ENCODE measurements at places on chromosomes 16 and 17.

DNA sequence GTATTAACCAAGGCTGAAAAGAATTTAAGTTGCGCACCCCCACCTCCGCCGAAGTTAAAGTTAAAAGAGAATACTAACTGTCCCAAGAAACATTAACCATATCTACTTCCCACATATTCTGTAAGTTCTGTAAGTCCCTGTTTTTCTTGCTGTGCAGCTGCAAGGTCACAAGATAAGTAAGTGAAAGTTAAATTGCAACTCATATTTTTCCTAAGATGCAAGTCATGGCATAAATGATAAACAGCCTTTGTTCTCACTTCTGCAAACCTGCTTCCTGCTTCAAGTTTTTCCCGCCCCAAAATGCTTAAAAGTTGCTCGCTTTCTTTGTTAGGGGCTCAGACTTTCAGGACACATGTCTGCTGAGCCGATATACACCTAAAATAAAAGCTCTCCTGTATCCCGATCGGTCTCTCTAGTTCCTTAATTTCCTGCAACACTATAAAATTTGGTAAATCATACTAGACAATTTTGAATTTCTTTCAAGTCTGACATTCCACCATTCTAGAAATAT is 32.6 kb upstream of the ABCA9 start:
- DNase-seq = no peak

- DNase-seq = peak; percentile 52
Measured at GRCh38 chr16:10514369-10515055, 65.9 kb downstream of the EMP2 start.

- no peak for DNase-seq
Measured at GRCh38 chr17:34009912-34010311, 245.2 kb upstream of the CCL2 start.

GRCh38 chr16:78122774-78123315 is 23.4 kb downstream of the WWOX start:
- DNase-seq = no peak

- no peak for DNase-seq
Measured at GRCh38 chr17:59565959-59566324, 532 bp downstream of the DHX40 start.

- peak; percentile 60 for DNase-seq
Measured at GRCh38 chr16:81932668-81933067, 78.6 kb downstream of the SDR42E1 start.

- no peak for DNase-seq
Measured at GRCh38 chr17:9024497-9024896, 3.2 kb downstream of the NTN1 start.

- no peak for DNase-seq
Measured at GRCh38 chr17:81693509-81694210, 9.5 kb upstream of the MRPL12 start.

DNA sequence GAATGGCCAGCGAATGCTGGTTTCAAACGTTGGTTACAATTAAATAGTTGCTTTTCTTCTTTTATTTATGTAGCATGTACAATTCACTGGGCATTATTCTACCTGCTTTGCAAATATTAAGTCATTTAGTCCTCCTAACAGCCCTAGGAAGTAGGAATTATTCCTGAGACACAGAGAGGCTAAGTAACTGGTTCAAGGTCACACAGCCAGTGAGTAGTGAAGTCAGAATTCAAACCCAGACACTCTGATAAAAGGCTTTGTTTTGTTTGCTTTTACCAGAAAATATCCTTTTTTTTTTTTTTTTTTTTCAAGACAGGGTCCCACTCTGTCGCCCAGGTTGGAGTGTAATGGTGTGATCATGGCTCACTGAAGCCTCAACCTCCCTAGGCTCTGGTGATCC is 2.2 kb downstream of the CRHR1 start:
- no peak for DNase-seq

DNA sequence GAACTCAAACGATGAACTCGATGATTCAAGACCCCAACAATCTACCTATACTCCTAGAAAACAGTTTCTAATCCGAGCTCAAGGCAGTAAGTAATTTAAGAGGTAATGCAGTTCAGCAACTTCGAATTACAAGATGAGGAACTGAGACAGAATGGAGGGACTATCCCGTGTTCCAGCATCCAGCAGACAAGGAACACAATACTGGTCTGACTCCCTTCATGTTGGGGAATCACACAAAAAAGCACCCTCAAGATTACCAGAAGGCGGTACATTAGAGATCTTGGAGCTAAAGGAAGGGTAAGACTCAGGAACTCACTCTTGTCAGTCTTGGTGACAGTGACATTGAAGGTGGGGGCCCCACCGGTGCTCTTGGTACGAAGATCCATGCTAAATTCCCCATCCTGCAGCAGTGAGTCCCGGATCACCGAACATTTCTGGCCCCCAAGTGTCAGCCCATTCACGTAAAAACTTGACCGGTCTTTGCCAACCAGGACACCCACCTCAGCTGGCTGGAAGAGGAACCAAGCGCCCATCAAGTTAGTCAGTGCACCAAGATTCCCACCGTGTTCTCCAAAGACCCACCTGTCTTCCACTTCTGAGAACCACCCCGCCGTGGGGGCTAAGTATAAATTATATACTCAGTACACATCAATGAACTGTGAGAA is 1.9 kb downstream of the PFN1 start:
- DNase-seq = no peak

- DNase-seq = no peak
Measured at GRCh38 chr17:66715745-66716156, 119.2 kb upstream of the CACNG5 start.

DNA sequence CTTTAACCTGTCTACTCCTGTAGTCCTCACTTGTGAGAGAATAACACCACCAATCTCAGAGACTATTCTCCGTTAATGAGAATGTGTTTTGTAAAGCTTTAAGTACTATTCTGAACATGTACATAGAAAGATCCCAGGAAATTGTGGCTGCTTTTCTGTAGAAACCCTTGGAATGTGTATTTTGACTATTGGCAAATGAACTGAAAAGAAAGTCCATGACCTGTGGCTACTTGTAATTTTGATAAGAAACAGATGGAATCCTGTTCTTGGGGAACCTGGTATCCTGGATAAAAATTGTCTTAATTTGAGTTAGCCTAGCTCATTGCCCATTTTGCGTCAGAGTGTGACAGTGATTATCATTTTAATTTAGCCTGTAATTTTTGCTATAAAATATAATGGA is 9.1 kb downstream of the CTCF start:
- DNase-seq = no peak

DNA sequence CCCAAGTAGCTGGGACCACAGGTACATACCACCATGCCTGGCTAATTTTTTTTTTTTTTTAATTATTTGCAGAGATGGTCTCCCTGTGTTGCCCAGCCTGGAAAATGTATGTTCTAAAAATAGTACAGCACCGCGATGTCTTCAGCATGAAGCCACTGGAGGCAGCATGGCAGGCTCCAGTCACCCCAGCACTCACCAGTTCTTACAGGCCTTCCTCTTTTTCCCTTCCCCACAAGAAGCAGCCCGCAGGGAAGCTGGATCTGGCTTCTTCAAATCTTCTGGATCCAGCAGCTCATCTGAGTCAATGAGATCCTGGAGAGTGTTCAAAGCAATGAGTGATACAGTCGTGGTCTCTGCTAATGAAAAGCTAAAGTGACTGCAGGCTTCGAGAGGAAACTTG is 16.2 kb downstream of the CIAPIN1 start:
- DNase-seq = no peak

DNA sequence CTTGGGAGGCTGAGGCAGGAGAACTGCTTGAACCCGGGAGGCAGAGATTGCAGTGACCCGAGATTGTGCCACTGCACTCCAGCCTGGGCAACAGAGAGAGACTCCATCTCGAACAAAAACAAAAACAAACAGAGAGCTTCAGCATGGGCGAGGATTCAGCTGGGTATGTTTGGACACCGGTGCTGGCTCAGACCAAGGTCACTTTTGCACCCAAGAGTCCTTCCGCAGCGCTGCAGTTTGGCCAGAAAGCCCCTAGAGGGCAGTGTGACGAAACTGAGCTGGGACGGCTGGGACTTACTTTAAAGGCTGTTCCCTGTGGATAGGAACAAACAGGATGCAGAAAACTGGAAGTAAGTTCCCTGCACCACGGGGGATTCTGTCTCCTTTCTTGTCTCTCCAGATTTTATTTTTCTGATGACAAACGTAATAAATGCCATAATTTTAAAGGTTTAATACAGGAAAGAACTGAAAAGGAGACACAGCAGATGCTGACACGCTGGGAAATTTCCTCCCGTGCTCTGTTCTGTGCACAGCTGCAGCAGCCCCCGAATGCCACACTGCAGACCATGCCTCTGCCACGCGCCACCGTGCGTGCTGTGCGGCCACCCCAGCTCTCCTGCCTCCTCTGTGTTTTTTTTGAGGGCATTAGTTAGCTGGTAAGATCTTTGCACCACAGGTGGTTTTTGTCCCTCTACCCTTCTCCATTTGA is 25.2 kb upstream of the USP36 start:
- DNase-seq = peak; percentile 75

- DNase-seq = no peak
Measured at GRCh38 chr16:5607169-5607568, 509.6 kb upstream of the EEF2KMT start.

GRCh38 chr16:19936441-19936840 is 51.8 kb upstream of the GPRC5B start:
- no peak for DNase-seq

DNA sequence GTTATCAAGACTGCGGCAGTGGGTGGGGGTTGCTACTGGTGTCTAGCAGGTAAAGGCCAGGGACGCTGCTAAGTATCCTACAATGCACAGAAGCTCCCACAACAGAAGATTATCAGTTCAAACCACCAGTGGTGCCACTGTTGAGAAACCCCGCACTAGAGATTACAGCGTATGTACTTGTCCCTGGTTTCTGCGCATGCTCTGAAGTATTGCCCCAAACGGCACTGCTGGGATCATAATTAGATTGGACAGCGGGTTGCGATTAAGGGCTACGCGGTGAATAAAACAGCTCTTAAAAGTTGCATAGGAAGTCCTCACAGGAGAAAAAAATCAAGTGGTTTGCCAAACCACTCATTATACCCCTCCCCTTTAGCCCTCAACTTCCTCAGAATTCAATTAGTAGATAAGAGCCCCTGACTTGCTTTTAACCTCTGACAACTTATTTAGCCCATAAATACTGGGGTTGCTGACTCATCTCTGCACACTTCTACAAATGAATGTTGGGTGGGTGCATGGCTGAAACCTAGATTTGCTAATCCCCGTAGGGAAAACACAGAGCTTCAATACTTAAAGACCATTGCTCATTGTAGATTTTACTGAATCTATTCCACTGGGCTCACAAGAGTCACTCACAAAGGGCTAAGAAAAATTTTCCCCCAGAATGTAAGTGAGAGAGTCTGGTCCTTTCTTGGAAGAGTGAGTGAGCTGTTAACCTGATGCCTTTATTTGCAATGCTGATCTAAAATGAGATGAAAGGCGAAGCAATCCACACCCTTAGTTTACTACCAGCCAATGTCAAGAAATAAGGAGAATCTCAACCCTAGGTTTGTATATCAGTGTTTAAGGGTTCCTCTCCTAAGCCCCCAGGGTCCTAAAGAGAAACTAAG is 91.8 kb downstream of the RGS9 start:
- DNase-seq = no peak

- DNase-seq = no peak
Measured at GRCh38 chr17:62933501-62934385, 32.3 kb upstream of the TANC2 start.

DNA sequence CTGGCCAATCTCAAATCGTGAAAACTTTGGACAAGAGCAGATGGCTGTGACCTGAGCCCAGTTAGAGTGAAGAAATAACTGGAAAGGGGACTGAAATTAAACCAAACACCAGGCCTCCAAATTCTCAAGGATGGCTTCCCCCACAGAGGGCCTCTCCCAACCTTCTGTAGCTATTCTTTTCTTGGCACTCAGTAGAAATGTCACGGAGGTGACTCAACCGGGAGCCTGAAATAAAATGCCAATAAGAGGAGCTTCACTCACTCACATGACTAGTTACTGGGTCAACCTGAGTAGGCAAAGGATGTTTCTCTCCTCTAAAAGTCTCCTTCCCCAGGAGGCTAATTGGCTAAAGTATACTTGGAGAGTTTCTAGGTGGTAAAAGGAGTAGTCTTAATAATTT is 230.7 kb downstream of the MAF start:
- no peak for DNase-seq

GRCh38 chr17:33494151-33494550 is 201.1 kb upstream of the ASIC2 start:
- DNase-seq = no peak

DNA sequence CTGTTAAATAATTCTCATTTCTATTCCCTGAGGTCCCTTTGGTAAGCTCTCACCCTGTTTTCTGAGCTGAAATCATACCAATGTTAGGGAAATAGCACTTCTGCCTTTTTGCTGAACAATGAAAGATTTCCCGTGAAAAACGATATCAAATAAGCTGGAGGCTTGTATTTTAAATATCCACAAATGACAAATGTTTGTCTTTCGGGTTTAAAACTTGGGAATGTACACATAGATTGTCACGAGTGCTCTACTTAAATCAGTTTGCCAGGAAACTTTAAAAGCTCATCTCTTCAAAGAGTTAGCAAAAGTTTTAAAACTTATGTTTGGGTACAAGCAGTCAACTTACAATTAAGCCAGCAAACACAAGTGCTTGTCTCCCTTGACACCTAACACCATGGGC is 393.5 kb upstream of the MON1B start:
- DNase-seq = no peak

DNA sequence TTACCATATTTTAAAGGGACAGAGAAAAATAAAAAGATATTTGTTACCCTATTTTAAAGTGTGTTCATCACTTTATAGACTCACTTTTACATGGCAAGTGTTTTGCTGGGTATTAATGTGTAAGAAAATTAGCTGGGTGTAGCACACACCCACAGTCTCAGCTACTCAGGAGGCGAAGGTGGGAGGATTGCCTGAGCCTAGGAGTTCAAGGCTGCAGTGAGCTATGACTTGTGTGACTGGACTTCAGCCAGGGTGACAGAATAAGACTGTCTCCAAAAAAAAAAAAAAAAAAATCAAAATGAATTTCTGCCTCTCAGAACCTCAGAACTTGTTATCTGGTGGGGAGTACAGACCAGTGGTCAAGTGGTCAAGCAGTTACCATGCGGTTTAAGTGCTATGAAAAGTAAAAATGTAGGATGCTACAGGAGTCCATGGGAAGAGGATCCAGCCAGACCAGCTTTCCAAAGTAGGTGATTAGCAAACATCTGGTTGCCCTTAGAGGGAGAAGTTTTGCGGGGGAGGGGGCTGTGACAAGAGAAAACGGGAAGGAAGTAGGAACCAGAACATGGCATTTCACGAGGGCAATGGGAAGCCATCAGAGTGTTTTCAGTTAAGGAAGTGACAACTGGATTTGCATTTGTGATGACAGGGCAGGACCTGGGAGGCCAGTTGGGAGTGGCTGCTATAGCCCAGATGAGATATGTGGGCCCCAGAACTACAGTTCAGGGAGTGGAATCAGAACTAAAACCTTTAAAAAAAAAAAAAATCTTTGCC is 13.9 kb downstream of the CNEP1R1 start:
- no peak for DNase-seq

Measured in lower leg skin (tissue), 4 donors.